Activated CD8-positive, alpha-beta memory T cell treated with anti-CD3 and anti-CD28 coated beads for 1 hour (primary cell): ENCODE measurements at places on chromosomes 6 and 20.

DNA sequence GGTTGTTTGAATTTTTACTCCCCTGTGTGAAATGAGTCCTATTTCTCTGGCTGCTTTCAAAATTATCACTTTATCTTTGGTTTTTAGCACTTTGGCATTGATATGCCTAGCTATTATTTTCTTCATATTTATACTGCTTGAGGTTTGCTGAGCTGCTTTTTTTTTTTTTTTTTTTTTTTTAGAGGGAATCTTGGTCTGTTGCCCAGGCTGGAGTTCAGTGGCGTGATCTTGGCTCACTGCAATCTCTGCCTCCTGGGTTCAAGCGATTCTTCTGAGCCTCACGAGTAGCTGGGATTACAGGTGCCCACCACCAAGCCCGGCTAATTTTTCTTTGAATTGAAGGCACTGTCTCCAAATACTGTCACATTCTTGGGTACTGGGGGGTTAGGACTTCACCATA is 40.6 kb downstream of the STXBP5 start:
- no peak for DNase-seq

DNA sequence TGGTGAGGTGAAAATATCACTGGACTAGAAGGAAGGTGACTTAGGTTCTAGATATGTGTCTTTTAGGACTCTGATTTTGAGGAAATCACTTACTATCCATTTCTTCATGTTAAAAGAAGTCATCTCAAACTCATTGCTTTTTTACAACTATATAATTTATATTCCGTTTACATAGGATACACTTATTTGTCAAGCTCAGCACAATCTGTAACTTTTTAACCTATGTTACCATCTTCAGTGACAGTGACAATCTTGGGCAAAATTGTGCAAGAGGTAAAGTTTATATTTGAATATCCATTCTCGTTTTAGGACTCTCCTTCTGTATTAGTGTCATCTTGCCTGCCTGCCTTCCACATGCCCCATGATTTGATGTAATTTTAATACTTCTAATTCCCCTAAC is 74.0 kb upstream of the FAM83B start:
- DNase-seq: no peak

GRCh38 chr6:73942592-73943186 is 246.7 kb downstream of the CD109 start:
- DNase-seq: no peak

GRCh38 chr20:45339084-45339483 is 9.1 kb downstream of the SDC4 start:
- no peak for DNase-seq

GRCh38 chr6:54992789-54993188 is 146.2 kb downstream of the FAM83B start:
- no peak for DNase-seq

DNA sequence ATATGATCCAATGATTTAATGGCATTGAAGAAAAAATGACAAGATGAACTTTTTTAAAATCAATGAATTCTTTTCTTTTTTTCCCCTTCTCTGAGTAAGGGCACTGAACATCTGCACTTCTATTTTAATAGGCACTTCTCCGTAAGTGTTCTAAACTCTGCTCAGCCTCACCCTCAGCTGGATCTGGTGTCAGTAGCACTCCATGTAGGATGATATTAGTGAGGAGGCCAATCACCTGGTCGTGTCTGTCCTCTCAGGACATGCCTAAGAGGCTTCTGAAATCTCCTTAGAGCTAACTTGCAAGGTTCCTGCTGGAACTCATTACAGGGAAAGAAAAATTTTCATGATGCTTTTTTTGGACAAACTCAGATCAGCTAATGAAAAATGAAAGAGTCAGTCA is 148.6 kb upstream of the MLIP start:
- no peak for DNase-seq

DNA sequence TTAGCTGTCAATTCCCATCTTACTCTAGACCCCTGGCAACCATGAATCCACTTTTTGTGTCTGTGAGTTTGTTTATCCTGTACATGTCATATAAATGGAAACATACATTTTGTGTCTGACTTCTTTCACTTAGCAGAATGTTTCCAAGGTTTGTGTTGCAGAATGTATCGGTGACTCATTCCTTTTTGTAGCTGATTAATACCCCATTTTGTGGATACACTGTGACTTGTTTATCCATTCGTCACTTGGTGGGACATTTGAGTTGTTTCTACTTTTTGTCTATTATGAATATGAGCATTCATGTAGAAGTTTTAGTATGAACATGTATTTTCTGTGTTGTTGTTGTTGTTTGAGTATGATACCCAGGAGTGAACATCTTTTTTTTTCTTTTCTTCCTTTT is 21.4 kb downstream of the CDYL start:
- no peak for DNase-seq

DNA sequence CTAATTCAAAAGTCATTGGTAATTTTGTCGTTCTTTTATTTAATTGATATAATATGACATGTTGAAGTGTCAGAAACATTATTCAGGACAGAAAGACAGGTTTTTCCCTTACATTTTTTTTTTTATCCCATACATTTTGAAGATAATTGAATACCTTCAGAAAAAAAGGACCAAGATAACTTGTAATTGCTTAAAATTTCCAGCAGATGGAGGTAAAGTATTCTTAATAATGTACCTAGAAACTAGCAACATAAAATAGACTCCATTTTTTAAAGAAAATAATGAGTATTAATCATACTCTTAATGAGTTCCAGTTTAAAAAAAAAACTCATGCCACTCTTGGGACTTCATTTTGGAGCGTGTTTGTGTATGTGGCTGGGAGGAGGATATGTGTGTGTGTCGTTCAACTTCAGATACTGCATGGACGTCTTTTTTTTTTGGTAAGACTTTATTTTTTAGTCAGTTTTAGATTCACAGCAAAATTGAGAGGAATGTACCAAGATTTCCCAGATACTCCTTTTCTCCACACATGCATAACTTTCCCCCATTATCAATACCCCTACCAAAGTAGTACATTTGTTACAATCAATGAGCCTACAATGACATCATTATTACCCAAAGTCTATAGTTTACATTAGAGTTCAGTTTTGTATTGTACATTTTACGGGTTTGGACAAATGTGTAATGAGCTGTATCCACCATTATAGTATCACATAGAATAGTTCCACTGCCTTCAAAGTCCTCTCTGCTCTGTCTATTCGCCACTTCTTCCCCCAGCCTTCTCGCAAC is 79.4 kb downstream of the ROS1 start:
- DNase-seq: no peak

DNA sequence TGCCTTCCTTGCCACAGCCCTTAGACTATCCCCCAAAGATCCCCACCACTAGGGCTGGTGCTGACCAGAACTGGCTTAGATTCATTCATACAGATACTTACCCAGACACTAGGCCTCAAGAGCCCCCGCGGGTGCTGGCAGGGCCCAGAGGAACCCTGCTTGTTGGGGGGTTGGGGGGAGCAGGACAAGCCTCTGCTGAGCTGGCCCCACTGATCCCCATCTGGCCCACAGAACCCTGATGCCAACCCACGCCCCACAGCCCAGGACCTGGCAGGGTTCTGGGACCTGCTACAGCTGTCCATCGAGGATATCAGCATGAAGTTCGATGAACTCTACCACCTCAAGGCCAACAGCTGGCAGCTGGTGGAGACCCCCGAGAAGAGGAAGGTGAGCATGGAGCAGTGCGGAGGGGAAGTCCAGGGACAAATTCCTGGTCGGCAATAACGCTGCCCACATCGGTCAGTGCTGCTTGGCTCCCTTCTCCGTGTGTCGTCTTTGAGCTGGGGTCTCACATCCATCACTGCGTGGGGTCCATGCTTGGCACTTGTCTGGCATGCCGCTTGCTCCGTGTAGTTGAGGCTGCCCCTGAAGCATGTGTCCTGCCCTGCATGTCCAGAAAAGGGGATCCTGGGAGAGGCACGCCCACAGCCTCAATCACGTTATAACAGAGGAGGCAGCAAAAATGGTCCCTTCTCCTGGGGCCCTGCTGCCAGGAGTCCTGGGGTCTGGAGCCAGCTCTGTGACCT is 15.5 kb upstream of the MYL9 start:
- no peak for DNase-seq

GRCh38 chr6:41424370-41425058 is 89.1 kb downstream of the NCR2 start:
- DNase-seq: peak; percentile 63

GRCh38 chr6:167467793-167468431 is 143.0 kb downstream of the TTLL2 start:
- DNase-seq: no peak

- no peak for DNase-seq
Observed at GRCh38 chr20:41169162-41169690, 31.9 kb downstream of the PLCG1 start.

DNA sequence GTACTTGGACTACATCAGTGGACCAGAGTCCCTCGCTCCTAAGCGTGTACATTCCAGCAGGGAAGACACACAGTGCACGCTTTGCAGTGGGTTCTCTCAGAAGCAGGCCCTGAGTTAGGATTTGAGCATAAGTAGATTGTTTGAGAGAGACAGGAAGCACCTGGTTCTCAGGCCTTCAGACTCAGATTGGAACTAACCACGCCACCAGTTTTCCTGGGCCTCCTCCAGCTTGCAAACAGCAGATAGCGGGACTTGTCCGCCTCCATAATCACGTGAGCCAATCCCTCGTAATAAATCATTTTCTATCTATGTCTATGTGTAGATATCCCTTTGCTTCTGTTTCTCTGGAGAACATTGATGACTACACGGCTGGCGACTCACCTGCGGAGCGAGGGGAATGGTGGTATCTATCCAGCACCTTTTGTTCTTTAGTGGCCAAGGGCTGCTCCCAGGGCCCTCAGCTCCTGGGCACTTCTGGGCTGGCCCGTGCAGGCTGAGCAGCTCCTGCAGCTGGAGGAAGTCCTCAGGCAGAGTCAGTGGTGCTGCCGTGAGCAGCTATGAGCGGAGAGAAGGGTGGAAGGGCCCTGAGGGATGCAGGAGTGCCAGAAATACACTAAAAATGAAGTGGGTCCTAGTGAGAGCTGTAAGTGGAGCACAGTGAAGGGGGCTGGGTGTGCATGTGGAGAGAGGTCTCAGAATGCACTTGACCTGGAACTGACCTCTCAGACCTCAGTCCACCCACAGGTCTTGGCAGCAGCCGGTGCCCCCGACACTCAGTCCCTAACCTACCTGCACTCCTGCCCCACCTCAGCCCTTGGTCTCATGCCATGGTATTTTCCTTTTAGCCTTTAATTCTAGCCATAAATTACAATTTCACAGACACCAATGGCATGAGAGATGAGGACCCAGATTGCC is 76.9 kb downstream of the STK35 start:
- DNase-seq: no peak

DNA sequence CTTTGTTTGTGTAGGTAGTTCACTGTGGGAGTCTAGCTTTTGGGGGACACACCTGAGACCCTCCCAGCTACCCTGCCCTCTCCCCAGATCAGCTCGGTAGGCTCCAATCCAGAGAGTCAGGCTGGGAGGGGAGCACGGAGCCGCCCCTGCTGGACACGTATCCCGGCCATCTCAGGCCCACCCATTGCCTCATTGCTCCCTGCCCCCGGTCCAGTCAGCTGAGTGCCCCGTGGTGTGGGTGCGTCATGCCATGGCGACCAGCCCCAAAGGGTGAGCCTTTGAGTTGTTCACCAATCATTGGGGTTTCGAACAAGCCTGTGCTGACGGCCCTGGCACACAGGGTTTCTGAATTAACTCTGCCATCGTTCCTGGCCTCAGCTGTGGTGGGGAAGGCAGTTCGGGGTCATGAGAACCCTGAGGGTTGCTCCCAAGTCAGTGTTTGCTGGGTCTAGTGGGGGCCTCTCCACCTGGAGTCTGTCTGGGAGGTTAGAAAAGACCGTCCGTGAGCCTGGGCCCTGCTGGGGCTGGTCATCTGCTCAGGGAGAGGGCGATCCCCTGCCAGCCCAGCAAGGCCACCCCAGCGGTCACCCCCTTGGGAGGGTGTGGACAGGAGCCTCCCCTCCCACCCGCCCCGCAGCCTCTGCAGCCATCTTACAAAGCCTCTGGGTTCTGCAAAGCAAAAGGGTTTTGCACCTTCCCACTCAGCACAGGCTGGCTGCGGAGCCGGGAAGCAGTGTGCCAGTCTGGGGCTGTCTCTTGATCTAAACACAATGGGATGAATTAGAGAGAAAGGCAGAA is 34.5 kb downstream of the NTSR1 start:
- no peak for DNase-seq

DNA sequence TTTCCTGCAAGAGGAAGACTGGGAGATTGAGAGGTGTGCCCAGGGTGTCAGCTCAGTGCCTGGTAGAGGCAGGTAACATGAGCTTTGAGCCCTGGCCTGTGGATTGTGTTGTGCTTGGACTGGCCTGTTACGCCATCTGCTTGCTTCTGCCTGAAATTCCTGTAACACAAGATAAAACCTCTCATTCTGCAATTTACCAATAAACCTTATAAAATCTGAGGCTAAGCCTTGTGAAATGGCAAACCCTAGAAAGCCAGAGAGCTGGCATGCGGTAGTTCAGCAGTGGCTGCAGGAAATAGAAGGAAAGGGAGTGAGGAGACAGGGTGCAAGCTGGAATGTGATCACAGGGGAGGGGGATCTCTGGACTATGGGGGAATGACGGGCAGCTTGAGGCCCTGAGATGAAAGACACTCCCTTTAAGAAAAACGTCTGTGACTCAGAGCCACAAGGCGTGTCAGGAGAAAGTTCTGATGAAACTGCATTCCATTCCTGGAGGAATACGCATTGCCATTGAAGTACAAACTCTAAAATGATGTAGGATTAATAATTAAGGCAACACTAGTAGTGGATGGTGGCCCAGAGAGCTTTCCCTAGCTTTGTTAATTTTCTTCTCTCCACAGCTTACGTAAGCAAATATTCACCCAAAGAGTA is 26.3 kb upstream of the TFAP2A start:
- no peak for DNase-seq

DNA sequence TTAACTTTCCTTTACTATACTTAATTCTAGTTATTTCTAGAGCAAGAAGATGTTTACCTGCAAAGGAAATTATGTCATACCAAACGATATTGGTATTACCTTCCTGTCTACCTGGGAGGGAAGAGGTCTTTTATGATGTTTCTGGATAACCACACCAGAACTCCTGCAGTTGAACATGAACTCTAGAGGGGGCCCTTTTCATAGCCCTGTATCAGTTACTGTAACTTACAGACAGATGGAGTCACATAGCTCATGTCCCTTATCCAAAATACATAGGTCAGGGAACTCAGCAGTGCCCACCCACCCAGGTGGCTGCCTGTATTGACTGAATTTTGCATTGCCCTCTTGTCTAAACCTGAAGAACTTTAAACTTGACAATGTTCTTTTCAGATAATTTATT is 35.1 kb upstream of the MYL9 start:
- no peak for DNase-seq
